ENCODE measurements at places on chromosomes 13 and 19.

DNA sequence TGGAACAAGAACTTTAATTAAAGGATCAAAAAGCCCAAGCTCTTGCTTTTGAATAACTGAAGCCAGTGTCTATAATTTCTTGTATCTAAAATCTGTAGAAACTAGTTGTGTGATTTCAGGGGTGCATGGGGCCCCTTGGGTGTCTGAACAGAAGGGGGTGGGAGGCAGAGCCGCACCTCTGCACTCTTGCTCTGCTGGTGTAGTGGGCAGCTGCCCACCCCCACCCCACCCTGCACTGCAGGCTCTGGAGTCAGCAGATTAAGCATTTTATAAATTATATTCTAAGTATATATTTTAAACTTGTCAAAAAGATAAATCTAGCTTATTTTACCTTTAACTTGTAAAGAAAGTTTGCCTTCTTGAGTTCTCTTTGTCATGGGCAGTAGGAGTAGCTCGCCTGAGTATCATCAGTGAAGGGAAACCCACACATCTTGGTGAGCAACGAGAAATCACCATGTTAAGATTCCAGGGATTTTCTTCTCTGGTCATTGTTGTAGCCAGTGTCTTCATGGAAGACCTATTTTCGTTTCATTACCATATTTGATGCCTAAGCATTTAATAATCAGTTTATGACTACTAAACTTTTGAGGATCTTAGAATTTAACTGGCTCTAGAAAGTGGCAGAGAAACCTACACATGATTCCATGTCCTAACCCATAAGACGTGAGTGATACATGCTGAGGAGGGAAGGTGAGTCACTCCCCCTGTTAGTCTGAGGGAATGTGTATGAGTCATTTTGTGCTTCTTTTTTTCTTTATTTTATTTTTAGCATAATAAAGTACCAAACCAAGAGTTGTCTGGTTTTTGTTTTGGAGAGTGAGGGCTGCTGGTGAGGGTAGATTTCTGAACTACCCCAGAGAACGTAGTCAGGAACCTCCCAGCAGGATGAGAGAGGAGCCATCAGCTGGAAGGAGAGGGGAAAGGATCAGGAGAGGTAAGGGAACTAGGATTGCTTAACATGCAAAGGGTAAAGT lies 7.7 kb downstream of the UBE2L5 start:
- DNase-seq = no peak

DNA sequence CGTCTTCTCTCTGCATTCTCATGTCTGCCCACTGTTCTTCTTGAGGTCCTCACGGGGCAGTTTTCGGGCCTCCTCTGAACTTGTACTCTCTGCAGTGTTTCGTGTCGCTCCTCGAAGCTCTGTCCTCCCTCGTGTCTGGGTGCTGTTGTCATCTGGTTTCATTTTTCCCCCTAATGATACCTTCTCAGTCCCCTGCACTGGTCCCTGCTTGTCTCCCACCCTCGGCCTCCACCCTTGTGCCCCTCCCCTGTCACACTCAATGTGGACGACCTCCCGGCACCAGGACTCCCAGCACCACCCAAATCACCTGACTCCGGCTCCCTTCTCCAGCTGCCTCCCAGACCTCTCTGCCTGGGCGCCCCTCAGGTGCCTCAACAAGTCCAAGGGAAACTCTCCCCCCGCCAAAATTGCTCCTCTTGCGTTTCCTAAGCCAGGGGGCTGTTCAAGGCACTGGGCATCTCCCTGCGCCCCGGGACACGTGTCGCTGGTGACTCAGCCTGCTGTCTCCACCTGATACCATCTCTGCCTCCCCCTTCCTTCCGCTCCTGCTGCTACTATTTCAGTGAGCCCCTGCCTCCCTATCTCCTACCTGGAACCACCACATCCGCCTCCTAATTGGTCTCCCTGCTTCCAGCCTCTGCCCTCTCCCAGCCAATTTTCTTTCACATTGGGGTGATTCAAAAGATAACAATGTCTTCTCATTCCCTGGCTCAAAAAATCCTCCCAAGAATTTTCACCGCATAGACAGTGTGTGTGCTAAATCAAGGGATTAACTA lies 49.5 kb downstream of the RFX2 start:
- no peak for DNase-seq

- no peak for DNase-seq
Observed at GRCh38 chr13:21557995-21558394, 46.0 kb downstream of the MICU2 start.

GRCh38 chr13:101660711-101661110 lies 208.2 kb downstream of the ITGBL1 start:
- no peak for DNase-seq

GRCh38 chr13:111846391-111847159 lies 220.4 kb upstream of the SOX1 start:
- no peak for DNase-seq

DNA sequence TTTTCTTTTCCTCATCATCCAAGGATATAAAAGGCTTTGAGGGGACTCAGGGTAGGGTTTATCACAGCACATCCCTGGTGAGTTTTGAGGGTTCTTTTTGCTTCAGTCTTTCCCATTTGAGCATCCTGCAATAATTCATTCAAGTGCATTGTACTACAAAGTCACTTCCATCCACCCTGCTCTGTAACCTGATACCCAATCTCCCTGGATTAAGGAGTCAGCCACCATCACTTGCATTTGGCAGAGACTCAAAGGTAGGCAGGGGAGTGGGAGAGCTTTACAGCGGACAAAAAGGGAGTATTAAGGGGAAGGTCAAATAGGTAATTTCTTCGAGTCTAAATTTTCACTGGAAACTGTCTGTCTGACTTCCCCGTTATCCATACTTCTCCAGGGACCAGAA lies 216.1 kb upstream of the TMTC4 start:
- no peak for DNase-seq

DNA sequence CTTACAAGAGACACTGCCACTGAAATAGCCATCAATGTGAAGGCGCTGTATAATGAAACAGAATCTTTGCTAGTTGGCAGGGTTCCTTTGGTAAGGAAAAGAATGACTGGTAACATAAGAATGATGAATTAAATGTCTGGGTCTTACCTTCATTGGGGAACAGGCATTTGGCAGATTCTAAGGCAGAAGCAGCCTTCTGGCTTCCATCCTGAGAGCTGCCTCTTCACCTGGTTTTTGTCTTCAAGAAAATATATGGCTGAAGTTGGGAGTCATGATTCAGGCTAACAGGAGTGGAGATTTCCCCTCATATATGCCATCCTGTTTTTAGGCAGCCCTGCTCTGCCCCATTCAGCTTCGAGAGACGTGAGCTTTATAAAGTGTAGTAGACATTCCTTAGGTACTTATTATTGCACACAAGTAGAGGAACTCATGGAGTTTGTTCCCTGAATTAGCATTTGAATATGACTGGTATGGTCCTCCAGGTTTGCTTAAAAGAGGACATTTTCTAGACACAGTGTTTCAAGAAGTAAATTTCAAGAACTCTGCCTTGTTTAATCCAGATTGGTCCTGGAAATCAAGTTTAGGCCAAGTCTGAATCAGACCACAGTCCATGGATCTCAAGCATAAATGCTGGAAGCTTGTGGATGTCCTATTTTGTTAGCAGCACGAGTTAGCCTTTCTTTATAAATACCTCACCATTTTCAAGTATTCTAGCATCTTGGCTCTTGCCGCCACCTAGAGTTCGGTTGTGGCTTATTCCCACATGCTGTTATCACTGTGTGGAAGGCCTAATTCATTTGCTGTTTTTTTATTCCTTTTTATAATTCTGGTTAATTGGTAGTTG lies 56.2 kb upstream of the AKAP11 start:
- DNase-seq = no peak

DNA sequence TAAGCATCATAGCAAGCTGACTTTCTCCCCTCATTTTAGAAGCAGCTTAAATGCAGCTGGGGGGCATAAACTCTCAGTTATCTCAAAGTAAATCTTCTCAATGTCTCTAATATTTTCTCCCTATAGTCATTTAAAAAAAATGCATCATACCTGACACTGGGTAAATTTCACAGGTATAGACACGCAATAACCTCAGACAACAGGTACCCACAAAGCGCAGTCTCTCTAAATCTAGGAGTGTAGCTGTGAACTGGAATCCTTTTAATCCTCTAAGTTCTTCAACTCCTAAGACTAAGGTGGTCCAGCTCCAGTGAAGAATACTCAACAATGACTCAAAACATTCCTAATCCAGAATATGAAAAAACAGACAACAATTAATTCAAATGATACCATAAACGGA lies 141.2 kb downstream of the MYCBP2 start:
- no peak for DNase-seq

DNA sequence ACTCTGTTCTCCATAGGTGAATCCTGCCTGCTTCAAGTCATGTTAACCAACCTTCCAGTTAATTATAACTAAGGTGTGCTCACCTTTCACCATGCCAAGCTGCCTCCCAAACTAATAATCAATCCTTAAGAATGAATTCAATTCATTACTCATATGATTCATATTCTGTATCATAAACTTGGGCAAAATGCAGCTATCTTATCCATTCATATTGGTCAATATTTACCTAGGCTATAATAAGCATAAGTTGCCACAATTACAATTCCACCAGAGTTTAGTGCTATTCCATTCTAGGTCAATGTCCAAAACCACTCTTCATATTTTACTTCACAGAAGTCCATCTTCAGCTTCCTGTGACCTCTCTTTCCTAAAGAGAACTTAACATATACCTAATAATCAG lies 13.4 kb downstream of the ELF1 start:
- DNase-seq = no peak

DNA sequence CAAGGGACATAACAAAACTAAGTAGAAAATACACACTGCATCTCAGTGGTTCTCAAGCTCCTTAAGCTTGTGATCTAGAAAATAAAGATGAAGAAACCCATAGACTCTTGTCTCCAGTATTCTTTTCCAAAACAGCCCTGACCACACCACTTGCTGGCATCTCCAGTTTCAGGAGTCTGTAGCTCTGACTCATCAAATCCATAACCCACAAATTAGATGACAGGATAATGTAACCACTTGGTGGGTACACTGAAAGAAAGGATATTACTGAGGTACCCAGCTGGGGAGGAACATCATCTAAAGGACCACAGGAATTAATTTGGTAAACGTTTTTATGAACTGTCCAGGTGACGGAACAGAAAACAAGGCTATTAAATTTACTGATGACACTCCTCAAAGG lies 214.7 kb downstream of the VWA8 start:
- no peak for DNase-seq

DNA sequence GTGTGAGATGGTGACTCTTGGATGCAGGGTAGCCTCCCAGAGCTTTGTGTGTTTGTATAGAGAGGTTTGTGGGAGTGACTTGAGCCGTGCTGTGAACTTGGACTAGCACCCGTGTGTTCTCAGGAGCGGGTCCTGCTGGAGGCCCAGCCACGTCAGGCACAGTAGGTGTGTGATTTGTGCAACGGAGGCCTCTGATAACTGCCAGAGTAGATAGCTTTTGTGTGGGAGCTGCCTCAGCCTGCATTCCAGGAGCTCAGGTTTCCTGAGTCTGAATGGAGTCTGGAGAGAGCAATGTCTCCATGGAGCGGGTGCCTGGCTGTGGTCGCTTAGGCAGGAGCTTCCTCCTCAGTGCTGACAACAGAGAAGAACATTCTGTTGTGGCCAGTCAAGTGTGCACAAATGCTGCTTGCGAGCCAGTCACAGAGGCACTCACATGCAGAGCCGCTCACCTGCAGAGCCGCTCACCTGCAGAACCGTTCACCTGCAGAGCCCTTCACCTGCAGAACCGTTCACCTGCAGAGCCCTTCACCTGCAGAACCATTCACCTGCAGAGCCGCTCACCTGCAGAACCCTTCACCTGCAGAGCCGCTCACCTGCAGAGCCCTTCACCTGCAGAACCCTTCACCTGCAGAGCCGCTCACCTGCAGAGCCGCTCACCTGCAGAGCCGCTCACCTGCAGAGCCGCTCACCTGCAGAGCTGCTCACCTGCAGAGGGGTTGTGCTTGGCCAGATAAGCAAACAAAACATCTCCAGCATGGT lies 32.6 kb downstream of the TFDP1 start:
- no peak for DNase-seq

DNA sequence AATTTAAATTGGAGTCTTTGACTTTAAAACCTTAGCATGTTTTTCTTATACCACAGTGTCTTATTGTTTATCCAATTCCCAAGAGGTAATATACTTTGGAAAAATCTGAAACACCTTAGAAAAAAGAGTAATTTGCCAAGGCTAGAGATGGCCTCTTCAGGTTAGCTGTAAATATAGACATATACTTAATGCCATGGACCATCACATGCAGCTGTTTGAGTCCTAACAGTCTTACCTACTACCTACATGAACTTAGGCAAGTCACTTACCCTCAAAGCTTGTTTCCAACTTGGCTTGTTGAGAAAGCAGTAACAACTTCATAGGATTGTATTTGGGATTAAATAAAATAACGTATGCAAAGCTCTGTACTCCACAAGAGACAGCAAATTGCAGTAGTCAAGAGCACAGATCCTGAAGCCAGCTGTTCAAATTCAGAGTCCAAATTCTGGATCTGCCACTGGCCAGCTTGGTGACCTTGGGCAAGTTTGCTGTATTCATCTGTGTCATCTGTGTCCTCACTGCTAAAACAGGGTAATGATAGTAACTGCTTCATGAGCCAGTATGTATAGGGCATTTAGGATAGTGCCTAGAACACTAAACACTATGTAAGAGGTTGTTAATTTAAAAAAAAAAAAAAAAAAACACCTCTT lies 13.2 kb upstream of the SPART start:
- DNase-seq = no peak

DNA sequence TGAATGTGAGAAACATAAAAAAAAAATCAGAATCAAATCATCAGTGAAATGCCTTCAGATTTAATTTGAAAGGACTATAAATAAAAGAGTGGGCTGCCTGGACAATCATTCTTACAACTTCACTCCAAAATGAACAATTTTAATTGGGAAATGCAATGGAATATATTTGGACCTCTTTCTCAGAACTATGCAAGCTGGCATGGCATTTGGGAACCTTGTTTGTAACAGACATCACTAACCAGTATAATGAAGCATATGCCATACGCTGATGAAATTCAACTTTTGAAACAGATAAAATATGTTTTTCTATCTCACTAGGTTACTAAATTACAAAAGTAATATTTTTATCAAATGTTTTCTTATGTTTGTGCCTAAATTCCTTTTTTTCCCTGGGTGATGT lies 64.2 kb upstream of the FAM216B start:
- DNase-seq = no peak

- DNase-seq = no peak
Observed at GRCh38 chr19:3357271-3357991, 9.0 kb upstream of the NFIC start.

DNA sequence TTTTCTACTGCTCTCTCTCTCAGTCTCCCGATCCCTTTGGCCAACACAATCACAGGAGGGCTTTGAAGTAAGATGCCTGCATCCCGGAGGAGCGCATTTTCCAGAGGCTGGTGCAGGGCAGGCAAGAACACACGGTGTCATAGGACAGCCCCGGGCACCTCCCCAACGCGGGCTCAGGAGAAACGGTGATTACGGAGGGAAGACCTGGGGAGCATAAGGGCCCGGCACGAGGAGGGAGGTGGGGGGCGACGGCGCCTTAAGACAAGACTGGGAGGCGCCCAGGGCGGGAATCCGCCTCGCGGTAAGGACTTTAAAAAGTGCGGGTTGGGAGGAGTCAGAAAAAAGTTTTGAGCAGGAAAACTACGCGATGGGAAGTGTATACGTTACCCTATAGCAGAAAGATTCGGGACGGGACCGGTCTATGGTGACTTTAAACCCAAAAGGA lies 18.7 kb upstream of the ZNF888 start:
- no peak for DNase-seq
